ENCODE measurements at places on chromosomes 12 and 14. TPM values are rescaled to one million over a fixed set of nuclear protein-coding genes. Genes with fewer than 3 reads are reported as not detected.

The AVPR1A gene
- not detected for total RNA-seq

The MYF6 gene
- not detected for total RNA-seq

The PTHLH gene
- 75.0 TPM for total RNA-seq

The SYCP3 gene
- total RNA-seq: not detected

The GPR84 gene
- total RNA-seq: not detected

The SPPL3 gene
- 5.4 TPM for total RNA-seq

The SMOC1 gene
- total RNA-seq: 5.9 TPM

The PAPLN gene
- total RNA-seq: 1.7 TPM

The LIN7A gene
- 0.12 TPM for total RNA-seq

The DHRS4L2 gene
- total RNA-seq: 10.7 TPM

The ARMH4 gene
- total RNA-seq: 3.3 TPM

The BCL2L2 gene
- 16.8 TPM for total RNA-seq

The WDHD1 gene
- 32.5 TPM for total RNA-seq

The RPL10L gene
- total RNA-seq: 6.9 TPM

The B3GNT4 gene
- total RNA-seq: not detected

The CCDC38 gene
- total RNA-seq: not detected

The RPL6 gene
- total RNA-seq: 3,566 TPM

The VASH1 gene
- total RNA-seq: 2.7 TPM

The KRT85 gene
- total RNA-seq: not detected

The HELB gene
- 6.4 TPM for total RNA-seq

The ZDHHC22 gene
- not detected for total RNA-seq

The TSHR gene
- not detected for total RNA-seq

The C1RL gene
- total RNA-seq: 13.3 TPM

The ETNK1 gene
- total RNA-seq: 38.5 TPM

The GYS2 gene
- not detected for total RNA-seq

The NEUROD4 gene
- not detected for total RNA-seq

The EPYC gene
- not detected for total RNA-seq

The KLHDC1 gene
- 0.51 TPM for total RNA-seq

The FAM181A gene
- not detected for total RNA-seq

The SCN8A gene
- 3.0 TPM for total RNA-seq

The GDF3 gene
- not detected for total RNA-seq

The GPR68 gene
- total RNA-seq: 11.6 TPM

Measured in Daoy (cell line).